ENCODE measurements at places on chromosomes 1 and 21. TPM values are rescaled to one million over a fixed set of nuclear protein-coding genes. Genes with fewer than 3 reads are reported as not detected.

- DNase-seq: no peak
Observed at GRCh38 chr1:100076319-100076718, 56.4 kb downstream of the SASS6 start.

Gene DTL
- total RNA-seq: 0.30 TPM

- DNase-seq: no peak
Observed at GRCh38 chr1:228957535-228957934, 222.3 kb downstream of the RHOU start.

- no peak for DNase-seq
Observed at GRCh38 chr1:36731226-36732014, 248.7 kb upstream of the CSF3R start.

Gene CFHR2
- not detected for total RNA-seq

Gene CTPS1
- total RNA-seq: 7.1 TPM
